ENCODE measurements at places on chromosomes 6 and 20.

GRCh38 chr20:4305091-4305490 lies 289.7 kb upstream of the RNF24 start:
- no peak for DNase-seq

DNA sequence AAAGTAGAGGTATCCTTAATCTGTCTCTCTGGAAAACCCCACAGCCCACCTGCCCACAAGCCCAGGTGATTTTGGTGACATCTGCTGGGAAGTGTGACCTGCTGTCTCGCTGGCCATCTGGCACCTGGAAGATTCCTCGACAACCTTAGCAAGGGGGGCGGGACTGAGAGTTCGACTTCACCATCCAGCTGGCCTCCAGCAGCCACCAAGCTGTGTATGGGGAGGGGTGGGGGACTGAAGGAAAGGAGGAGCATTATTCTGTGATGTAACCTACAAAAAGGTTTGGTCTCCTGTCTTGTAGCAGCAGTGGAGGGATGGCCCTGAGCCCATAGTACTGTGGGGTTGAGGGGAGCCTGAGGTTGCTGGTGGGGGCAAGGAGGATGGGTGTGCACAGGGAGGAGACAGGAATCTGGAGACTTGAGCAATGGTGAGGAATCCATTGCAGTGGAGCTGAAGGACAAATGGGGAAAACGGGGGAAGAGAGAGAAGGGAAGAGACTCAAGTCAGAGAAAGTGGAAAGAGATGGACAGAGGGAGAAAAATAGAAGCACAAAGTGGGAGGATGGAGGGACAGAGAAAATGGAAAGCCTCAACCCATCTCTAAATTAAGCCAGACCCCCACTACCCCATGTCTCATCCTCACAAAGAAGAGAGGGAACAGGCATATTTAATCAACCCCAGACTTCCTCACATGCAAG lies 4.0 kb downstream of the LY6G6F start:
- no peak for DNase-seq

GRCh38 chr6:139528471-139528870 lies 154.0 kb upstream of the CITED2 start:
- DNase-seq, result no peak

DNA sequence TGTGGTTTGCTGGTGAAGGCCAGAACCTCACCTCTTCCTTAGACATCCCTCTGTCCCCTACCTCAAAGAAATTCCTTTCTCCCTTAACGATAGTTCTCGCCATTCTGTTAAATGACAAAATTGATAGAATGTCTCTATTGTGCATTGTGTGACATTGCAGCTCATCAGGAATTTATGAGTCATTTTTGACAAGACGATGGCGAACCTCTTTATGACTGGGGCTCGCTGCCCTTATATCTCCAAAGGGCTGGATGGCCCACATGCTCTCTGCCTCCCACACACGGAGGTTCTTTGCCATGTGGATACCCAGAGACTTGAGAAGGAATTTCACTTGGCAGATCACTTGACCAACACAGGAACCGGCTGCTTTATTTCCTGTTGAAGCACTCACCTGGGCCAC lies 66.8 kb upstream of the RPS6KA2 start:
- no peak for DNase-seq

DNA sequence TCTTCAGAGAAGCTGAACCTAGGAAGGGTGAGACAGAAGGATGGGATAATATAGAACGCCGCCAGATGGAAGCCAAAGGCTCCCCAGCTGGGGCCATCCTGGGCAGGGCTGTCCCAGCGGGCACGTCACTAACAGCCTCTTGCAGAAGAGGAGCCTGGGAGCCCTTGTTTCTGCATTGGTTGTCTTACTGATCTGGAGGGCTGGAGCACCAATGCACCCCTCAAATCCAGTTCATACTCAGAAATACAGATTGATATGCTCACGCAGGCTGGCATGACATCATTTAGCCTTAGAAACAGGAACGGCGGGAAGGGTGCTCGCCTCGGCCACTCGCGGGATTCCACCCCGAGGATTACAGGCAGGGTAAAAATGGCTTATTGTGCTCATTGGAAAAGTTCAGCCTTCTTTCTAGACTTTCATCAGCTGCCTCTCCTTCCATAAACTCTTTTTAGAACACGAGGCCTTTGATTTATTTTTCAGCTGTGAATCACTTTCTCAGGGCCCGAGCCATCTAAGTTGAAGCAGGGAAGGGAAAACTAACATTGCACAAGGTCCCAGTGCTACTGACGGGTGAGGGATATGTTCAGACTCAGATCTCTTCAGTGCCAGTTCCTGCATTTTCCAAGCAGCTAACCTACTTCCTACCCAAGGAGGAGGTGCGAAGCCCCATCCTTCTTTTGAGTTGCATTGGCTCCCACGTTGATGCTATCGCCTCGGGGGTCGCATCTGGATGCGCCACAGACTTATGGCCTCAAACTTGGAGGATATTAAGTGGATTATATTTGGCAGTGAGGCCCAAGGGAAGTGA lies 82.3 kb downstream of the GMPR start:
- no peak for DNase-seq

DNA sequence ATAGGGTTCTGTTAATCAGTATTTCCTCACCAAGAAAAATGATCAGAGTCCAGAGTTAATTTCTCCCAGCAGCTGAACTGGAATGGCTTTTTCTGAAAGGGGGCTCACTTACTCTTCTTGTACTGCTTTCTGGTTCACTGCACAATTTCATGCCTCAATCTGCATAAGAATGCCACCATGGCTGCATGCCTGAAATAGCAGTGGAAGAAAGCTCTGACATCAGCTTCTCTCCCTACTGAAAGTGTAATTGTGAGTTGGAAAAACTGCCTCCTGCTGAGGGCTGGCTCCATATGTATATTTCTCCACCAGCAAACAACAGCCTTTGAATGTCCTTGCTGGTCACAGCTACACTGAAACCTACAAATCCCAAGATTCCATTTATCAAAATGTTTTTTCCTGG lies 1027.2 kb upstream of the GJE1 start:
- no peak for DNase-seq

DNA sequence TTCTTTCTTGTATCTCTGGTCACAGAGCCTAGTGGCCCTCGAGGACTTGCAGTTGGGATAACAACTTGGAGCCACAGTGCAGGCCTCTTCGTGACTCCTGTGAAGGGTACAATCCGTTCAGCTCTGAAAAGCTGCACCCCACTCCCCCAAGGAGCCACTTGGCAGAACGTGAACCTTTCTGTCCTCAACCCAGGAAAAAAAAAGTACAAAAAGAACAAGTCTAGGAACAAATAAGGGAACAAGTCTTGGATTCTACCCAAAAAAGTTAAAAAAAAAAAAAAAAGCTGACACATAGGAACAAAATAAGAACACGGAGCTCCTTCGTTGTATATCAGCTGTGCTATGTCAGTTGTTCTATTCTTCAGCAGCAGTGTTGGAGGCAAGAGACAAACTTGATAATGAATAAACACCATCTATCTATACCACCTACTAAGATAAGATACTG lies 77.9 kb upstream of the TULP1 start:
- no peak for DNase-seq

DNA sequence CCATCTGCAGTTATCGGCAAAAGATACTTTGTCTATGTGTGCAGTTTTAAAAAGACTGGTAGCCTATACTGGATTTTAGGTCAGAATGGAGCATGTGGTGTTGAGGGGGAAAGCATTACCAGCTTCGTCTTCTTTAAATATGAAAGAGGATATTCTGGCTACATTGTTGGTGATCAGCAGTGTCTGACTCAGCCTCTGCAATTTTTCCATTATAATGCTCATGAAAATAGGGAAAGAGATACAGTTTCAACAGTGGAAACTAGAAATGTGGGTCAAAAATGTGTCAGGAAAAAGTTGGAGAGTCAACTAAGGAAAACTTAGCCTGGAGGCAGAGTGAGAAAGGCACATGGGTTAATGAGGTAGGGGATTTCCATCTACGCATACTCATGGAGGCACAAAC lies 45.2 kb downstream of the HDGFL1 start:
- no peak for DNase-seq

GRCh38 chr6:35725721-35726438 lies 11.0 kb upstream of the ARMC12 start:
- no peak for DNase-seq

DNA sequence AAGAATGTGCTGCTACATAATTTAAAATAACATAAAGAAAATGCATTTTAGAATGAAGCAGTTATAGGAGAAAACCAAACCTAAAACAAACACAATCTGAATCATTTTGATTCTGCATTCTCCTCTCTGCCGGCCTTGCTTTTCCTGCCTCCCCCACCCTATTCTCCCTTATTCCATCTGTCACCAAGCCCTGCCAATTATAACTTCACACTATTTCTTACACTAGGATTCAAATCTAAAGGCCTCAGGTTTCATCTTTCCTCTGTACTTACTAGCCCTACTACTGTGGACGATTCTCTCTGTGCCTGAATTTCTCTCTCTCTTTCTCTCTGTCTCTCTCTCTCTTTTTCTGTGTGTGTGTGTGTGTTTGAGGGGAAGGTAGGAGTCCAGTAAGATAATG lies 18.7 kb upstream of the PRIM2 start:
- DNase-seq, result no peak

GRCh38 chr6:137863091-137863797 lies 3.8 kb upstream of the TNFAIP3 start:
- no peak for DNase-seq

DNA sequence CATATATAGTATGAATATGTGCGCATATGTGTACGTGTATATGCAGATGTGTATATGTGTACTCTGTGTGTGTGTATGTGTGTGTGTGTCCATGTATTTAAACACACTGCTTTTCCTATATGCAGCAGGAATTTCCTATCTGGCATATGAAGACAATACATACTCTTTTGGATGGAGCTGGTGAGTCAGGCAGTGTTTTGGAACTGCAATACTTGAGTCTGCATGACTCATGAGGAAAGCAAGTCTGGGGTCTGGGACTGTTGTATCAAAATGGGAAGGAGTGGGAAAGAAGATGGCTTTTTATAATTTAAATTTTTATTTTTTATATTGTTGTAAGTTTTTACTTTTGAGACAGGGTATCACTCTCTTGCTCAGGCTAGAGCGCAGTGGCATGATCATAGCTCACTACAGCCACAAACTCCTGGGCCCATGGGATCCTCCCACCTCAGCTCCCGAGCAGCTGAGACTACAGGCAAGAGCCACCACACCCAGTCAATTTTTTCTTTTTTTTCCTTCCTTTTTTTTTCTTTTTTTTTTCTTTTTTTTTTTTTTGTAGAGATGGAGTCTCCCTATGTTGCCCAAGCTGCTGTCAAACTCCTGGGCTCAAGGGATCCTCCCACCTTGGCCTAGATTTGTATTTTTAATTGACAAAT lies 72.2 kb downstream of the ATXN1 start:
- DNase-seq, result no peak

DNA sequence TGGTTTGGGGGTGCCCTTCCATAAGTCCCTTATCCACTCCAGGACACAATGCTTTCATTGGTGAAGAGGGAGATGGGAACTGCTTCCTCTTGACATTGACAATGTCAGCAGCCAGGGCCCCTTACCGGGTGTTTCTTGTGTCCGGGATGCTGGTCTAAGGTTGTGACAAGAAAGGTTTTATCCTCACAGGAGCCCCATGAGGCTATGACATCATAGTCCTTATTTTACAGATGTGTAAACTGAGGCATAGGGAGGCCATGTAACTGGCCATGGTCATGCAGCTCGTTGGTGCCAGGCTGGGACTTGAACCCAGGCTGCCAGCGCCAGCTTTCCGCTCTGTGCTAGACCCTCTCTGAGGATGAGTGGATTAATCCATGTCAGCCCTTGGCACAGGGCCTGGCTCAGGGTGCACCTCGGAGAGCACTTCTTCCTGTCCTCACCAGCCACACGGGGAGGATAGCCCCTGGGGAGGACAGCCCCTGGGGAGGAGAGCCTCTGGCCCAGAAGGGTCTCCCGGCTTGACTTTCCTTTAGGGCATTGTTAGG lies 157.3 kb downstream of the SYCP2 start:
- no peak for DNase-seq

DNA sequence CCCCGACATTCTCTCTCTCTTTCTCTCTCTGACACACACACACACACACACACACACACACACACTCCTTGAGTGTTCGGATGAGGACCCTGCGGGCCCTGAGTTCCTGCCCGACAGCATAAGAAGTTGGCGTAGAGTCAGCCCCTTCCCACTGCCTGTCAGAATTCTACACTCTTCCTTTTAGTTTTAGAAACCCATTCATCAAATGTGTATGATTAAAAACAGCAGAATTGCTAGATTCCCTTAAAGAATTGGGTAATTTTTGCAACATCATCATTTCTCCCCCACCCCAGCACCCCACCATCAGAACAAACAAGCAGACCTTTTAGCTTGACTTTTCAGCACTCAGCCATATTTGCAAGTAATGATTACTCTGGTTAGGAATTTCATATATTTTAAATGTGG lies 322.8 kb downstream of the FARS2 start:
- no peak for DNase-seq

DNA sequence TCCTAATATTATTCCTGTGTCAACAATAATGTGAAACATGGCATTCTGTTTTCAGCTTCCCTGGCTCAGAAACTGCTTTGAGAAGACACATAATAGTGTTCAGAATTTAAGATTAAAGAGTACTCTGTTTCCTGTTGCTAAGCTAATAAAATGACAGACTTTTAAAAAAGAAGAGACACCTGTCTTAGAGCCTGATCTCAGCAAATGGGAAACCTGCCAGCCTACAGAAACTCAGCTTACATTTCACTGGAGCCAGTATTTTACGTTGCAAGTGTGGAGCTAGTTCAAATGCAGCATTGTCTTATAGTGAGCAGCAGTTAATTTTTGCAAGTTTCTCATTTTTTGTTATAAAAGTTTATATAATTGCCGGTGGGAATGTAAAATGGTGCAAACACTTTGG lies 28.8 kb downstream of the KIZ start:
- no peak for DNase-seq

GRCh38 chr6:119240257-119241110 lies 109.1 kb downstream of the MAN1A1 start:
- no peak for DNase-seq

GRCh38 chr6:113859349-113860180 lies 2.4 kb downstream of the MARCKS start:
- DNase-seq, result no peak

DNA sequence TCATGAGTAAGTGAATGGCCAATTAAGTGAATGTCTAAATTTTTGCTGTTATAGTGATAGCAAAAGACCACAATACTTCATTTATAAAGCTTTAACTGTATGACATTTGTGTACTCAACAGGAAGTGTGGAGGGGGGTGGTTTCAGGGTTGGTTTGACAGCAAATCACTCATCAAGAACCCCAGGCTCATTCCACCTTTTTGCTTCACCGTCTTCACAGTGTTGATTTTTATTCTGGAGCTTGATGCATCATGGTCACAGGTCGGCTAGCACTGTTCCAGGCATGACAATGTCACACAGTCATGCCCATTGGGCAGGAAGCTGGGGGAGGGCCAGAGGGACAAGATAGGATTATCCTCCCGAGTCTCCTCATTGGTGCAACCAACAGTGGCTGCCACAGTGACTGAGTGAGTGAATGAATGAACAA lies 75.0 kb downstream of the MDGA1 start:
- no peak for DNase-seq

DNA sequence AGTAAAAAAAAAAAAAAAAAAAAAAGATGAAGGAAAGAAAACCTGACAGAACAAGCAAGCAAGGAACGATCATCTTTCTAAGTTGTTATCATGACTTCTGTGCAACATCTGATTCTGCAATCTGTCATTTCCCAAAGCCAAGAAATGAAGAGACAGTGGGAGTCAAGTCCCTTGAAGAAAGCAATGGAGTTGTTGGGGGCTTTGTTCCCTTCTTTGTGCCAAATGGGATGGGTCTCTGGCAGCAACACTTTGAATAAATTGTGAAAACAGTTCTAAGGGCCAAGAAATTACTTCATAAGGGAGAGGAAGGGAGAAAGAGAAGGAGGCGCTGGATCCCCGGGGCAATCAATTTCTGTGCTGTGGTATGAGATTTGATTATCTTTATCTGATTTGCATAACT lies 33.3 kb upstream of the RSPO3 start:
- DNase-seq, result no peak

- no peak for DNase-seq
Measured at GRCh38 chr6:79687759-79688158, 56.6 kb downstream of the SH3BGRL2 start.

Measured in hypothalamus (tissue), 51 donors.